CD4-positive, alpha-beta T cell treated with Interleukin-1 beta for 1 hour (primary cell): ENCODE measurements at places on chromosomes 6 and 20.

- DNase-seq: no peak
These were observed 73.5 kb upstream of the SCGN start for GRCh38 chr6:25578538-25578937.

GRCh38 chr6:20433321-20433720 is 31.6 kb downstream of the E2F3 start:
- no peak for DNase-seq

- no peak for DNase-seq
These were observed 31.6 kb upstream of the NEDD9 start for GRCh38 chr6:11264100-11264499.

DNA sequence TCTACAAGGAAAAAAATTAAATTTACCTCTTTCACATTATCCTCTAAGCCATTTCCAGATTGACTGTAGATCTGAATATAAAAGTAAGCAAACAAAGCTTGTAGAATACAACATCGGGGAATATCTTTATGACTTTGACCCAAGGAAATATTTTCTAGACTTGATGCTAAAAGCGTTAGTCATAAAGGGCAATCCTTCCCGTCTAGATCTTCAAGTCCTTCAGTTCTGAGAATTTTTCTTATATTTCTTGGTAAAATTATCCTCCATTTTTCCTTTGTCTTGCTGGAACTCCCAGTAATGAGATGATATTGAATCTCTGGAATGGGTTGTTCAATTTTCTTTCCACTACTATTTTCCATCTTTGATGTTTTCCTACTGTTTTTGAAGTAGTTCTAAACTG is 77.8 kb upstream of the ZNF184 start:
- DNase-seq: no peak

DNA sequence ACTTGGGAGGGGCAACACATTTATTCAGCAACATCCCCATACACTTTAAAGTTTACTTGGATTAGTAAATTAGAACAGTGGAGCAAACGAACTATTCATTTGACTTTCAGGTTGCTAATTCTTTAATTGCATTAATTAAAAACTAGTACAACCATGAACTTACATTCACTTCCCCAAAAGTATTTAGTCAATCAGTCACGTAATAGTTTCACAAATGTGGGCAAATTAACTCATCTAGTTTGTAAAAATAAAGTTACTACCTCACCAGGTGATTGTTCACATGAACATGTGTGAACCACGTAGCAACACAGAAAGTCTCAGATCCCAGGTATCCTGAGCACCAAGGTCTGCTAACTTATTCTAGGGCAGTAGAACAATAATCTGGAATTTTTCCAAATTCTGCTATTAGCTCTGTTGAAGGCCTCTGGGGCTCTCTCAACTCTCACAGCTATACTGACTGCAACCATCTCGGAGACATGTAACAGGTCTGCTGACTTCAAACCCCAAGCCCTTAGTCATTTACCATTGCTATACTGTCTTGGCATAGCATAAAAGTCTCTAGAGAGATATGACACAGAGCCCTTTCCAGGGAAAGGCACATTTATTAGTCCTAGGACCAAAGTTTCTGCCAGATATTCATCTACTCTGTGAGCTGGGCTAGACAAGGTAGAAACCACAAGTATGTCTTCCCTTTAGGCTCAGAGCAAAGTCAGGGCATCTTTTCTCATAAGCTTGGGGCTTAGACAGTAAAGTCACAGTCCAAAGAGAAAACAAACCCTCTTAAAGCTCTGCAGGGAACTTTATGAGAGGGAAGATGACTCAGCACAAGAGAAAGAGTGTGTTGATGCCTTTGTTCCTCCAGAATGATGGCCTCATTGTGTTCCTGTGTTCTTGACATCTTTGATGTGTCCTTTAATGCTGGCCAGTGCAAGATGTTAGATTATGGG is 50.9 kb upstream of the CCDC28A start:
- DNase-seq: no peak

- no peak for DNase-seq
These were observed 86.3 kb downstream of the CHMP4B start for GRCh38 chr20:33897313-33897912.

DNA sequence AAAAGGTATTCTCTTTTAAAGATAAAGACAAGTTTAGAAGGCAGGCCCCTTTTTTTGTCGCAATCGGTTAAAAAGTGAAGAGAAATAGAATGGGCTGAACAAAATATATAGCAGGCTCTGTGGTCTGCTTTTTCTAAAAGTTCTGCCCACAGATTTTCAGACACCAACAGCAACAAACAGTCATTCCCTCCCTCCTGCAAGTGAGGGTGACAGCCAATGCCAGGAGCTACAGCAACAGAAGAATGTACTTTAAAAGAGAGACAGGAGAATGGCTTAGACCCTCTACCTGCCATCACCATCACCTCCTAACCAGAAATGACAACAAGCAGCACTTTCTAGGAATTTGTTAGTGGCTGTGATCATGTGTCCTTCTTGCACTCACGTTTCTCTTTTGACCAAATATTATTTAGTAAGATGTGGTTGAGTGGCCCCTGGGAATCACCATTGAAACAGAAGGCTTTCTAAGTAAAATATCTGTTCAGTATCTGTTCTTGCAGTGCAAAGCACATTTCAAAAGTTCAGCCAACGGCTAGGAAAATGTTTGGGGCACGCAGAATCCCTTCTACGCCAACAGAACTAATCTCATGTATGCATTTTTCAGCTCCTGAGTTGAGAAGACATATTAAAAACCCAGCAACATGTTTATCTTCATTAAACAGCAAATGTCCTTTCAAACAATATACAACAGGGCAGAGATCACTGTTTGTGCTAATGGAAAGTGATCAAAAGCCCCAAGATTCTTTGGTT is 248.5 kb downstream of the ATXN1 start:
- no peak for DNase-seq

GRCh38 chr20:46191168-46191540 is 73.0 kb downstream of the CD40 start:
- no peak for DNase-seq

DNA sequence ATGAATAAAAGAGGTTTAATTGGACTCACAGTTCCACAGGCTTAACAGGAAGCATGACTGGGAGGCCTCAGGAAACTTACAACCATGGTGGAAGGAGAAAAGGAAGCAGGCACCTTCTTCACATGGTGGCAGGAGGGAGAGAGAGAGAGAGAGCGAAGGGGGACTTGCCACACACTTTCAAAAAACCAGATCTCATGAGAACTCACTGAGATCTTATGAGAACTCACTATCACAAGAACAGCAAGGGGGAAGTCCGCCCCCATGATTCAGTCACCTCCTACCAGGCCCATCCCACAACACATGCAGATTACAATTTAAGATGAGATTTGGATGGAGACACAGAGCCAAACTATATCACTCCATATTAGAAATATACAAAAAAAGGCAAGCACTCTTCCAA is 6.1 kb upstream of the SIRPD start:
- DNase-seq: no peak

GRCh38 chr6:123434186-123434585 is 202.6 kb downstream of the TRDN start:
- DNase-seq: no peak

DNA sequence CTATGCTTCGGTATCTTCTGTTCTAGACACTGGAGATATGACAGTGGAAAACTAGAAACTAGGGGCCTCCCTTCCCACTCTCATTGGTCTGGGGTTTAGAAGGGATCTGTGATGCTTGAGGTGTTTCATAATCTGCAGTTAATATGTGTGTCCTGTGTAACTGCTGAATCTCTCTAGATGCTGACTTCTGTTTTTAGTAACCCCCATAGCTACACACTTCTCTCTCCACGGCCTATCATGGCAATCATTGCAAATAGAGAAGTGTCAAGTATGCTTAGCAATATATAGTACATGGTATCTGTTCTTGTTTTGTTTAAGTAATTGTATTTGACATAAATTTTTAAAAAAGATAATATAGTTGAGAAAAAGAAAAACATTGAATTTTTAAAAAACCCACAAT is 394.6 kb upstream of the MMS22L start:
- no peak for DNase-seq
